ENCODE measurements at places on chromosomes 1 and 21. TPM values are rescaled to one million over a fixed set of nuclear protein-coding genes. Genes with fewer than 3 reads are reported as not detected.
A peak's percentile ranks its signal among the peaks of the same experiment; 100 is the strongest.

Gene LRRC38
- not detected for polyA plus RNA-seq

Gene NAXE
- polyA plus RNA-seq, result 177 TPM

Gene KCNH1
- not detected for polyA plus RNA-seq

Gene TMPRSS2
- not detected for polyA plus RNA-seq

Gene AIM2
- polyA plus RNA-seq, result 5.7 TPM

Gene F5
- polyA plus RNA-seq, result not detected

Gene FMO1
- 1.6 TPM for polyA plus RNA-seq

Gene RYR2
- not detected for polyA plus RNA-seq

Gene RAB42
- polyA plus RNA-seq, result not detected

Gene AVPR1B
- polyA plus RNA-seq, result not detected

Gene MYBPH
- polyA plus RNA-seq, result not detected

Gene TAS1R1
- 0.16 TPM for polyA plus RNA-seq

Gene GUCA2A
- not detected for polyA plus RNA-seq

Gene PALMD
- polyA plus RNA-seq, result not detected

Gene CRP
- not detected for polyA plus RNA-seq

Gene SPRR2A
- not detected for polyA plus RNA-seq

- peak overlapping the region; percentile 32 for H3K27ac ChIP-seq
- no peaks in the 10 kb centered on the region for H3K27me3 ChIP-seq
- no peak overlapping the region for H3K4me3 ChIP-seq
- H3K36me3 ChIP-seq, result no peaks in the 10 kb centered on the region
- no peak for DNase-seq
Measured at GRCh38 chr1:212981571-212982328, 31.4 kb downstream of the VASH2 start.

- H3K27me3 ChIP-seq, result no peaks in the 10 kb centered on the region
- no peak overlapping the region for H3K4me3 ChIP-seq
- no peak overlapping the region for H3K27ac ChIP-seq
- no peaks in the 10 kb centered on the region for H3K36me3 ChIP-seq
- DNase-seq, result no peak
Measured at GRCh38 chr1:169146576-169147214, 40.2 kb downstream of the ATP1B1 start.

DNA sequence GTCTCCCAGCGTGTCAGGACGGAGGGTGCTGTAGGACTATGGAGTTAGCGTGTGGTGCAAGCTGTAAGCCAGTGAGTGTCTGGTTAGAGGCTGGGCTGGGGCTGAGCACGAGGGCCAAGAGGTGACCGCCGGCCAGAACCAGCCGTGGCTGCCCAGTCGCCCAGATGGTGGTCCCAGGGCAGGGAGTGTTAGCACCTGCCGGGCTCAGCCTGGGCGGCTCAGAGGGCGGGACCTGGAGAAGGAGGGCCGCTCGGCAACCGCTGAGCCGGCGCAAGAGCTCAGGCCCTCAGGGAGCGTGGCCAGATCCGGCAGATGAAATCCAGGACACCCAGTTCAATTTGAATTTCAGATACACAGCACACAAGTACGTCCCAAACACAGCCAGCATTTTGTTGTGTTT lies 87.9 kb downstream of the PRDM16 start:
- DNase-seq, result no peak
- H3K36me3 ChIP-seq, result no peaks in the 10 kb centered on the region
- no peak overlapping the region for H3K4me3 ChIP-seq
- peaks cover 73% of the 10 kb centered on the region for H3K27me3 ChIP-seq
- H3K27ac ChIP-seq, result no peak overlapping the region

DNA sequence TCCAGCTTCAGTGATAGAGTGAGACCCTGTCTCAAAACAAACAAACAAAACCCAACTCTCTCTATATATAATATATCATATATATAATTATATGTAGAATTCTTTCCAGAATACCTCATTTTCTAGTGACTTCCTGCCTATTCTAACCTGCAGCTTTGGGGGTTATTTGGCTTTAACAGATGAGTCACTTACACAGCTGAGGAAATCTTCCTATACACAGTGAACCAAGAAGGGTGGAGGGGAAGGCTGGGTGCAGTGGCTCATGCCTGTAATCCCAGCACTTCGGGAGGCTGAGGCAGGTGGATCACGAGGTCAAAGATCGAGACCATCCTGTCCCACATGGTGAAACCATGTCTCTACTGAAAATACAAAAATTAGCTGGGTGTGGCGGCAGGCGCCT lies 9.2 kb downstream of the RAB29 start:
- H3K36me3 ChIP-seq, result no peaks in the 10 kb centered on the region
- H3K4me1 ChIP-seq, result no peaks in the 10 kb centered on the region
- no peak overlapping the region for H3K27ac ChIP-seq
- DNase-seq, result no peak

- H3K27me3 ChIP-seq, result no peaks in the 10 kb centered on the region
- peaks cover 7% of the 10 kb centered on the region for H3K4me1 ChIP-seq
- H3K36me3 ChIP-seq, result peaks cover 25% of the 10 kb centered on the region
- H3K4me3 ChIP-seq, result no peak overlapping the region
- no peak overlapping the region for H3K27ac ChIP-seq
Measured at GRCh38 chr1:110058591-110058990, 11.9 kb downstream of the ALX3 start.

GRCh38 chr1:223730479-223731132 lies 18.3 kb downstream of the CAPN2 start:
- DNase-seq, result no peak
- no peak overlapping the region for H3K4me3 ChIP-seq
- no peaks in the 10 kb centered on the region for H3K36me3 ChIP-seq
- peaks cover 17% of the 10 kb centered on the region for H3K4me1 ChIP-seq
- H3K27ac ChIP-seq, result no peak overlapping the region

GRCh38 chr1:228870041-228870713 lies 134.9 kb downstream of the RHOU start:
- H3K4me1 ChIP-seq, result no peaks in the 10 kb centered on the region
- H3K27me3 ChIP-seq, result no peaks in the 10 kb centered on the region
- DNase-seq, result no peak
- H3K4me3 ChIP-seq, result no peak overlapping the region
- H3K27ac ChIP-seq, result no peak overlapping the region

DNA sequence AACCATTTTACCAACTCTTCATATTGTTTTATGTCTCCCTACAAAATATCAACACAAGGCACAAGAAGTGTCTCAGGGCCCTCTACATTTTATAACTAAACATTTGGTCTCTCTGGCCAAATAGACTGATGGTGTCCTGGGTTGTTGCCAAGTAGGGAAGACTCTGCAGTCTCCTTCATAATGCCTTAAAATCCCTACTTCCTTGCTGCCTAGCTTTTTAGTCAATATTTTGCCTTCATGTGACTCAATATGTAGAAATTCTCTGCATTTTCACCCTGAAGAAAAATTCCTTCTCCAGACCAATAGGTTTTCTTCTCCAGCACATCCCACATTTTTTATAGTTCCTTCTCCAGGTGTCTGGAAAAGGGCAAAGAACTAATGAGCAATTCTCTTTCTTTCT lies 72.6 kb upstream of the IPO9 start:
- H3K4me1 ChIP-seq, result peaks cover 34% of the 10 kb centered on the region
- H3K36me3 ChIP-seq, result no peaks in the 10 kb centered on the region
- H3K27me3 ChIP-seq, result no peaks in the 10 kb centered on the region
- H3K27ac ChIP-seq, result no peak overlapping the region

DNA sequence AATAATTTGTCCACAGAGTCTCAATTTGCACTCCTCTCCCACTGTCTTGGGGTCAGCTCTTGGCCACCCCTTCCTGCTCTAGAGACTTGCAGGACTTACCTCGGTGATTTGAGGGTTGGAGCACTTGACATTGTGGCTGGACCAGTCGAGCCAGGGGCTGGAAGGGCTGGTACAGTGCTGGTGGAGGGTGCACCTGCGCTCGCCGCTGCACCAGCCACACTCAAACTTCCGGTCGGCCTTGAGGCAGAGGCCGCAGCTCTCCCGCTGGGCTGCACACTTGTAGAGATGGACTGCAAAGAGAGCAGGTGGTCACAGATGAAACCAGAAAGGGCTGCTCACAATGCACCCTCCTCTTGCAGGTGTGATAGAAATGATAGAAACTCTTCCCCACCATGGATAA lies 165.0 kb downstream of the PLXNA2 start:
- H3K27me3 ChIP-seq, result no peaks in the 10 kb centered on the region
- no peak for DNase-seq
- no peaks in the 10 kb centered on the region for H3K36me3 ChIP-seq

GRCh38 chr1:2206813-2207487 lies 12.4 kb upstream of the FAAP20 start:
- no peaks in the 10 kb centered on the region for H3K36me3 ChIP-seq
- H3K27ac ChIP-seq, result peak overlapping the region; percentile 29
- peaks cover 20% of the 10 kb centered on the region for H3K4me1 ChIP-seq
- no peak for DNase-seq
- H3K27me3 ChIP-seq, result no peaks in the 10 kb centered on the region
- no peak overlapping the region for H3K4me3 ChIP-seq

DNA sequence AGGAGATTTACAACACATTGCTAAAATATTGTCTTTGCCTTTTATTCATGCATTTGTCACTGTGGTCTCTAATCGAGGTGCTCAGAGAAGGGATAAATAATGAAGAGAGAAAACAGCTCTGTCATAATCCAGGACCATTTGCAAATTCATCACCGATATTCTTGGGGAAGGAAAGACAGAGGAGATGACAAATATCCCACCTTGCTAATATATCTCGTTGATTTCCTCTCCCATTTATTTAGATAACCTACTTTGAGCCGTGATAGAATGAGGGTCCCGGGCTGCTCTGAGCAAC lies 86.9 kb downstream of the PRDM16 start:
- H3K4me1 ChIP-seq, result peaks cover 6% of the 10 kb centered on the region
- peaks cover 26% of the 10 kb centered on the region for H3K27me3 ChIP-seq
- no peak overlapping the region for H3K27ac ChIP-seq
- no peak for DNase-seq

DNA sequence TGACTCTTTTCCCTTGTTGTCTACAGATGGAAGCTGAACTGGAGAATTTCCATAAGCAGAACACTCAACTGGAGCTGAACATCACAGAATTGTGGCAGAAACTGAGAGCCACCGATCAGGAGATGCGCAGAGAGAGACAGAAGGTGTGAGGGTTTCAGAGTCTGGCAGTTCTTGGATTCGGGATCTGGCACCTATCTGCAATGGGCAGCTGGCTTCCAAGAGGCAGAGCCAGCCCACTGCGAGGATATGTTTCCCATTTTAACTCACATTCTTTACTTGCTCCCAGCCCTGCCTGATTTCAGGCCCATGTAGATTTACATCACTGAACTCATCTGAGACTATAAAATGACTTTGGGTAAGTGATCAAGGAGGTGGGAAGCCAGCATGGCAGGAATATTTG lies 37.3 kb upstream of the TMEM125 start:
- no peak overlapping the region for H3K27ac ChIP-seq
- H3K4me3 ChIP-seq, result no peak overlapping the region
- peaks cover 12% of the 10 kb centered on the region for H3K4me1 ChIP-seq
- H3K36me3 ChIP-seq, result no peaks in the 10 kb centered on the region
- no peak for DNase-seq

DNA sequence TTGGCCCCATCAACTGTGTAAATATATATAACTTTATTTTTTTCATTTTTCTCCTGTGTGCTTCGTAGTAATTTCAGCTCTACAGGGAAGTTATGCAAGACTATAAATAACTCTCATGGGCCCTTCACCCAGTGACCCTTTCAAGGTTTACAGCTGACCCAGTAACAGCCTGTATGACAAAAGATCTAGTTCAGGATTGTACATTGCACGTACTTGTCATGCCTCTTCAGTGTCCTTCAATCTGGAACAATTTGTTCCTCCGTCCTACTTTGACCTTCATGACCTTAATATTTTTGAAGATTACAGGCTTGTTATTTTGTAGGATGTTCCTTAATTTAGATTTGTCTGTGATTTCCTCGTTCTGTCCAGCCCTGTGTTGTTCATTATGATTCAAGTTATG lies 40.5 kb downstream of the BRINP2 start:
- H3K4me1 ChIP-seq, result no peaks in the 10 kb centered on the region
- peaks cover 7% of the 10 kb centered on the region for H3K27me3 ChIP-seq
- H3K27ac ChIP-seq, result no peak overlapping the region
- H3K36me3 ChIP-seq, result no peaks in the 10 kb centered on the region

- no peak overlapping the region for H3K27ac ChIP-seq
- H3K36me3 ChIP-seq, result no peaks in the 10 kb centered on the region
- H3K4me1 ChIP-seq, result no peaks in the 10 kb centered on the region
- peaks cover 7% of the 10 kb centered on the region for H3K27me3 ChIP-seq
- DNase-seq, result no peak
Measured at GRCh38 chr1:197307551-197307950, 39.5 kb downstream of the CRB1 start.

GRCh38 chr1:202802998-202803932 lies 5.0 kb downstream of the KDM5B start:
- no peak overlapping the region for H3K27ac ChIP-seq
- DNase-seq, result no peak
- no peaks in the 10 kb centered on the region for H3K36me3 ChIP-seq
- no peaks in the 10 kb centered on the region for H3K27me3 ChIP-seq
- no peak overlapping the region for H3K4me3 ChIP-seq
- H3K4me1 ChIP-seq, result peaks cover 24% of the 10 kb centered on the region

DNA sequence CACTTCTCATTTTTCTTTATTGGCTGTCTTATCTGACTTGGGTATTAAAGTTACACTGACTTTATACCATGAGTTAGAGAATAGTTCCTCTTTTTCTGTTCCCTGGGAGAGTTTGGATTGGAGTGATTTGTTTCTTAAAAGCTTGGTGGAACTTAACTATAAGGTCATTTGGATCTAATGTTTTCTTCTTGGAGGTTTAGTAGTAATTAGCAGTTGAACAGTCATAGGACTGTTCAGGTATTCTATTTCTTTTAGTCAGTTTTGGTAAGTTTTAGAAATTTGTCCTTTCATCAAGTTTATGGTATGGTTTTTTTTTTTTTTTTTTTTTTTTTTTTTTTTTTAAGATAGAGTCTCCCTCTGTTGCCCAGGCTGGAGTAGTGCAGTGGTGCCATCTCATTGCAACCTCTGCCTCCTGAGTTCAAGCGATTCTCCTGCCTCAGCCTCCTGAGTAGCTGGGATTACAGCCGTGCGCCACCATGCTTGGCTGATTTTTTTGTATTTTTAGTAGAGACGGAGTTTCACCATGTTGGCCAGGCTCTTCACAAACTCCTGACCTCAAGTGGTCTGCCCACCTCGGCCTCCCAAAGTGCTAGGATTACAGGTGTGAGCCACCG lies 6.3 kb downstream of the TTC3 start:
- peak overlapping the region; percentile 82 for H3K27ac ChIP-seq
- H3K27me3 ChIP-seq, result no peaks in the 10 kb centered on the region
- H3K4me3 ChIP-seq, result no peak overlapping the region
- H3K36me3 ChIP-seq, result peaks cover 13% of the 10 kb centered on the region

DNA sequence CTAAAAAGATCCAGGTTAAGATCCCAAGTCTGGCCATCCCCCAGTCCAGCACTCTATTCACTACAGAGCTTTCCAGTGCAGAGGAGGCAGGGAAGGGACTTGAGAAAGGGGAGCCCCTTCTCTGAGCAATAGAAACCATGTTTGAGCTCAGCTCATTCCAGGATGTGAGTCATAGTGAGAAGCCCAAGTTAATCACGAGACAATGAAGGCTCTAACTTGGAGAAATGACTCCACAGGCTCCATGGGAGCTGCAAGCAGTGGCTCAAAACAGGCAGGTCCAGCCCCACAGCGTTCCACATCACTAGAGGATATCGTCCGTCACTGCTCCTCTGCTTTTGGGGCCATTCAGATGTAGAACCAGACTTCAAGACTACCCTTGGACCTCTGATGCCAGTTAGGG lies 59.1 kb downstream of the CAMK2N1 start:
- no peak overlapping the region for H3K27ac ChIP-seq
- no peaks in the 10 kb centered on the region for H3K4me1 ChIP-seq
- H3K27me3 ChIP-seq, result peaks cover 39% of the 10 kb centered on the region
- H3K36me3 ChIP-seq, result no peaks in the 10 kb centered on the region
- no peak overlapping the region for H3K4me3 ChIP-seq

Data from naive B cell (primary cell).